ENCODE measurements at places on chromosomes 5 and 9.

DNA sequence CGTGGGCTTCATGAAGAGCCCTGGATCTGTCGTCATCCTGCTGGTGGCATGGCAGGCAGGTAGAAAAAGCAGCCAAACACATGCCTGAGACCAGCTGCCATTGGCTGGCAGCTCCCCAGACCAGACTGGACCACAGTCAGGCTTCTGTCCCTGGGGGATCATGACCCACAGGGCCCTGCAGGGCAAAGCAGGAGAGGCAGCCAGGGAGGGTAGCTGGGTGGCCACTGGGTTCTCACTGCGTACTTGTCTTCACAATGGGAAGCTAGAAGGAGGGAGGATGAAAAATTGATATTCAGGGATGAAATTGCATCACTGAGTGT lies 67.8 kb upstream of the GARNL3 start:
- DNase-seq: no peak

DNA sequence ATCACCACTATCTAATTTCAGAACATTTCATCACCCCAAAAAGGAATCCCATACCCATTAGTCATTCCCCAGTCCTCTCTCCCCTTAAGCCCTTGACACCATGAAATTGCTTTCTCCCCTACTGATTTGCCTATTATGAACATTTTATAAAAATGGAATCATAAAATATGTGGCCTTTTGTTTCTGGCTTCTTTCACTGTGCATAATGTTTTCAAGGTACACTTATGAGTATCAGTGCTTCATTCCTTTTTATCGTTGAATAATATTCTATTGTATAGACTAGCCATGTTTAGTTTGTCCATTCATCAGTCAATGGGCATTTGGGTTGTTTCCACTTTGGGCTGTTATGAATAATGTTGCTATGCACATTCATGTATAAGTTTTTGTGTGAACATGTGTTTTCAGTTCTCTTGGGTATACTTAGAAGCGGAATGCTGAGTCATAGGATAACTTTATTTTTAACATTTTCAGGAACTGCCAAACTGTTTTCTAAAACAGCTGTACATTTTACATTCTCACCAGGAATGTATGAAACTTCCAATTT lies 40.4 kb upstream of the FGF1 start:
- no peak for DNase-seq

GRCh38 chr9:117435630-117436261 lies 20.9 kb upstream of the ASTN2 start:
- DNase-seq: no peak

DNA sequence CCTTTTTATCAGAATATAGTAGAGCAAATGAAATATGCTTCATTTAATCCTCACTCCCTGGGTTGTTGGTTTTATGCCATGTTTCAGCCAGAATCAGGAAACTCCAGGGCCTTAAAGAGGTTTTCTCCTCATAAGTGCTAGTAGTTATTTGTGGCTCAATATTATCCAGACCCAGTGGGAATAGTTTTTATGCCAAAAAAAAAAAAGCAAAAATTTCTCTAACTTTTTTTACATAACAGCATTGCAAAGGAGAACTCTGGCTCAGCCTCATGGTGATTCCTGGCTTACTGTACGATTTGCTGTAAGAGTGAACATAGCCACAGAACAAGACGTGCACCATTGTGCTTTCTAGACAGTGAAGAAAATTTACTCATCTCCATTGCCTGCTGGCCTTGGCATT lies 232.5 kb downstream of the PJA2 start:
- no peak for DNase-seq

DNA sequence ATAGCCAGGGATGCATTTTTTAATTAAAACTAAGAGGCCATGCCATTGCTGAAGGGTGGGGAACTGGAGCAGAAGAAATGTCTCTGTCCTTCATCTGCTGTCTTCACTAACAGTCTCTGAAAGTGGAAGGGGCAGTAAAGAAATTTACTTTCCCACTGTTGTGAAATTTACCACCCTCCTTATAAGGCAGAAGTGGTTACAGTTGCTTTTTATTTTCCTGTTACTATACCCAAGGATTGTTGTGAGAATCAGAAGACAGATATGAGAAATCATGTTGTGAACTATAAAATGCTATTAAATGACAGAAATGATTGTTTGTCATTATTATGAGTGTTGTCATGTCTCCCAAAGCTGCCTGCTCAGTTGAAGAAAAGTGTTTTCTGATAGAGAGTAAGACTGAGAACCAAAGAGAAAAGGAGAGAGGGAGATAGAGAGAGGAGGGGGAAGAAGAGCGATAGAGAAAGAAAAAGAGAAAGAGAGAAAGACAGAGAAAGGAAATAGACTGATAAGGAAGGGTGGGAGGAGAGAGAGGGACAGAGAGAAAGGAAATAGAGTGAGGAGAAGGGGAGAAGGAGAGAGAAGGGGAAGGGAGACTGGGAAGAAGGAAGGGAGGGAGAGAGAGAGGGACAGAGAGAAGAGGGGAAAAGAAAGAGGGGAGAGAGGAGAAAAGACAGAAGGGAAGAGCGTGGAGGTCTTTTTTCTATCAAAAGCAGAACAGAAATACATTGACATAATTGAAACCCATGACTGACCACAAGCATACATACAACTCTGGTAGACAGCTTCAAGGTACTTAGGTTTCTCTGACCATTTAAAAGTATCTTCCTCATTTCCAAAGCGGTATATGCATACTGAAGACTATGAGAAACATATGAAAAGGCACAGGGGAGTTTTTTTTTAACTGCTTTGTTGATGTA lies 22.5 kb downstream of the SEC61B start:
- DNase-seq: no peak

- DNase-seq: no peak
Measured at GRCh38 chr5:156621719-156622118, 228.4 kb upstream of the PPP1R2B start.

- DNase-seq: peak; percentile 8
Measured at GRCh38 chr5:151675611-151676313, 11.0 kb downstream of the SPARC start.

DNA sequence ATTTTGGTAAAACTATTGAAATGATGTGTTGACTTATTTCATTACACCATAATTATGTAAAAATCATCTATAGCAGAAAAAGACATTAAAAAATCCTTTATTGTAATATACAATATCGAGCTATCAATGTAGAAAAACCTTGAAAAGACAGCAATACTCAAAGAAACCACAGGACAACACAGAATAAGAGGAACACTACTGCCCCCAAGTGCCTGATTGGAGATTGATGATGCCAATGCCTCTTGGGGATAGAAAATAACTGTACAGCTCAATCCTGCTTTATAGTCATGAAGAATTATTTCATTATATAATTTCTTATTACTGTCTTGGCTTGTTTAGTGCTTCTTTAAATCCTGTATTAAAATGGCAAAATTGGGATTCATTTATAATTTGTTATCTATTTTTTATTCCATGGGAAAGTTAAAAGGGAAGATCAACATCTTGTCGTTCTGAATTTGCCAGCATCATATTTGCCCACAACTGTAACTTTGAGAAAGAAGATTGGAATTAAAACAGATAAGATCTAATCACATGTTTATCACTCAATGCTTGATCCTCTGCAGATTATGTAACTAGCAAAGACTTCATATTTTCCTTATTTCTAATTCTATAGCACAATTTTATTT lies 337.5 kb downstream of the CDH9 start:
- DNase-seq: no peak

- DNase-seq: no peak
Measured at GRCh38 chr5:60352992-60353599, 346.9 kb downstream of the DEPDC1B start.

DNA sequence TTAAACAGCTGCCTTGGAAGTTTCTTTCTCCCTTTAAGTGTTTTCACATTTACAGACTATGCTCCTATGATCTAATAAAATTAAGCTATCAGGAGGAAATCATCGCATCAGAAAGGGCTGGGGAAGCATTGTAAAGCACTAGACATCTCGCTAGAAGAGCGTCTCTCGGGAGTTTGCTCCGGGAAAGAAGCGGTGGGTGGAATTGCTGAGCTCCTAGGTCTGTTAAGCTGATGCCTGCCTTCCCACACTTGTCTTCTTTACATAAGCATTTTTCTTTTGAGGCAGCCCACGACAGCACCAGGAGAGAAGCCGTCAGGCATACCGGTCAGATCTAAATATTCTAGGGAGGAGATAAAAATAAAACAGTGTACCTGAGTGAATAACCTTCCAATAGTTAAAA lies 541.7 kb upstream of the TUSC1 start:
- no peak for DNase-seq

DNA sequence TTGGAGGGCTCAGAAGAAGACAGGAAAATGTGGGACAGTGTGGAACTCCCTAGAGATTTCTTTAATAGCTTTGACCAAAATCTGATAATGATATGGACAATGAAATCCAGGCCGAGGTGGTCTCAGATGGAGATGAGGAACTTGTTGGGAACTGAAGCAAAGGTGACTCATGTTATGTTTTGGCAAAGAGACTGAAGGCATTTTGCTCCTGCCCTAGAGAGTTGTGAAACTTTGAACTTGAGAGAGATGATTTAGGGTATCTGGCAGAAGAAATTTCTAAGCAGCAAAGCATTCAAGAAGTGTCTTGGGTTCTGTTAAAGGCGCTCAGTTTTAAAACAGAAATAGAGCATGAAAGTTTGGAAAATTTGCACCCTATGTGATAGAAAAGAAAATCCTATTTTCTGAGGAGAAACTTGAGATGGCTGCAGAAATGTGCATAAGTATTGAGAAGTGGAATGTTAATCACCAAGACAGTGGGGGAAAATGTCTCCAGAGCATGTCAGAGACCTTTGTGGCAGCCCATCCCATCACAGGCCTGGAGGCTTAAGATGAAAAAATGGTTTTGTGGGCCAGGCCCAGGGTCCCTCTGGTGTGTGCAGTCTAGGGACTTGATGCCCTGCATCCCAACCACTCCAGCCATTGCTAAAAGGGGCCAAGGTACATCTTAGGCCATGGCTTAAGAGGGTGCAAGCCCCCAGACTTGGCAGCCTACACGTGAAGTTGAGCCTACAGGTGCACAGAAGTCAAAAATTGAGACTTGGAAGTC lies 463.7 kb upstream of the TLE4 start:
- DNase-seq: no peak

DNA sequence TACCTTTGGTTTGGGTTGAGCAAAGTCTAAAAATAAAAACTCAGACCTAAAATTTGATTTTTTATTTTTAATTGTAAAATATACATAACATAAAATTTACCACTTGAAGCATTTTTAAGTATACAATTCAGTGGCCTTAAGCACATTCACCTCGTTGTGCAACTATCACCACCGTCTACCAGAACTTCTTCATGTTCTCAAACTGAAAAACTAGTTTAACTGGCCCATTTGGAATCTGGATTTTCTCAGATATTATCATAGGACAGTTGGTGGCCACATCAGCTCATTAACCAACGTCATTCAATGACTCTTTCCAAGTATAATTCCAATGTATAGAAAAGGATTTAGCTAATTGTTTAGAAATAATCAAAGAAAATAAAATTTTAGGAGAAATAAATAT lies 319.3 kb downstream of the TLE1 start:
- DNase-seq: no peak

DNA sequence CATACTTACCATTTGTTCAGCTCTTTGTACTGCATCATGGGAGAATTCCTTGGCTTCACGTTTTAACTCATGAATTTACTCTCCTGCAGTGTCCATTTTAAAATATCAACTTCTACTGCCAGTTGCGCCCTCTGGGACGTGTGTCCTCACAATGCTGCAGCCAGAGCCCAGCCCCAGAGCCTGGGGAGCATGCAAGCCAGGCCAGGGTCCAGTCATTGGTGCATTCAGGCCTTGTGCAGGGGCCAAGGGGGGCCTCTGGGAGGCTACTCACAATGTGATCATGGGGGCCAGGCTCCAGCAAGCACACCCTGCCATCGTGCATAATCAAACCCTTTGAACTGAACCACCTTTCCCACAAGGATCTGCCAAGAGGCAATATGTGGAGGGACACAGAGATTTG lies 105.6 kb upstream of the CCDC112 start:
- no peak for DNase-seq

GRCh38 chr5:35438786-35439185 lies 178.9 kb upstream of the SPEF2 start:
- no peak for DNase-seq

GRCh38 chr5:94575196-94575595 lies 43.2 kb downstream of the KIAA0825 start:
- peak; percentile 50 for DNase-seq

GRCh38 chr9:130138171-130138653 lies 34.0 kb upstream of the NCS1 start:
- DNase-seq: no peak

GRCh38 chr5:158644301-158644700 lies 455.4 kb downstream of the EBF1 start:
- DNase-seq: no peak

- DNase-seq: no peak
Measured at GRCh38 chr5:73007051-73007450, 51.2 kb downstream of the FCHO2 start.

DNA sequence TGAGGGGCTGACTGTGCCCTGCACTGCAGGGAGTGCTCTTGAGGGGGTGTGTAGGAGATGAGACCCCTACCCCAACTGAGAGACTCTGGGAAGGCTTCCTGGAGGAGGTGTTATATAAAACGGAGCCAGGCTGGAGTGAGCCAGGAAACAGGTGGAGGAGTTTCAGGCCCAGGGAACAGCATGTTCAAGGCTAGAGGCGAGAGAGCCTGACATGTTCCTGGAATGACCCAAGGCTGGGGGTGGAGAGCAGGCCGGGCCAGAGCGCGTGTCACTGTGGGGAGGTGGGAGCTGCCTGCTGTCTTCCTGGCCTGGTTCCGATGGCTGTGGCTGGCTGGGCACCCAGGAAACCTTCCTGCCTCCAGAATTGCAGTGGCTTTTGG lies 48.7 kb downstream of the RXRA start:
- no peak for DNase-seq

DNA sequence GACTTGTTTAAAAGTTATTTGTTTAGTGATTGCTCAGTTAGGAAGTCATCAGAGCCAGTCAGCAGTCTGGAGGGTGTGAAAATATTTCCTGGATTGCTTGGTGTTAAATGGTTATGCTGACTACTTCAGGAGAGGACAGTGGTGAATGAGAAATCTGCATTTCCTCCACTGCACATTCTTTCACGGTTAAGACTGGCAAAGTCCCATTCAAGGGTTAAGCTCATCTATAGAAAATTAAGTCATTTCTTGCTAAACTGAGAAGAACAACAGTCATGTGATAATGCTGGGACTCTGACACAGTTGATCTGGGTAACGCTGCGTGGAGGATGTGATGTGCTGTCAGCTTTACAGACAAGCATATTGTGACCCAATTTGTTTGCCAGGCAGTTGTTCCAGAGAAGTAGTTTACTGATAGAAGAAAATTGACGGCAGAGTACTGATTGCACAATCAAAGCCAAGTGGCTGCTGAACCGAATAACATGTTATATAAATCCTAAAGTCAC lies 80.4 kb downstream of the GRAMD2B start:
- no peak for DNase-seq

DNA sequence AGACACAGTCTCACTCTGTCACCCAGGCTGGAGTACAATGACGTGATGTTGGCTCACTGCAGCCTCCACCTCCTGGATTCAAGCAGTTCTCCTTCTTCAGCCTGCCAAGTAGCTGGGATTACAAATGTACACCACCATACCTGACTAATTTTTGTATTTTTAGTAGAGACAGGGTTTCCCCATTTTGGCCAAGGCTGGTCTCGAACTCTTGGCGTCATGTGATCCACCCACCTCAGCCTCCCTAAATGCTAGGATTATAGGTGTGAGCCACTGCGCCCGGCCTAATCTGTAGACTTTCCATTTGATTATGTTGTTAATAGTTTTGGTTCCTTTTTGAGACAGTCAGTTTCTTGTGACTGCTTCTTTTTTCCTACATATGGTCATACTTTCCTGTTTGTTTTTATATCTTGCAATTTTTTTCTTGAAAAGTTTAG lies 31.0 kb downstream of the MTREX start:
- DNase-seq: no peak
